ENCODE measurements at places on chromosomes 7 and 10.

GRCh38 chr7:27165089-27165995, at the start of gene HOXA9:
Gene HOXA9, minus strand, starts transcription at chr7:27165537. Its CDS starts 80 bp downstream, at chr7:27165457.
- DNase-seq: no peak
- H3K4me1 ChIP-seq: peaks cover 43% of the 10 kb centered on the region
- H3K27me3 ChIP-seq: peaks cover 80% of the 10 kb centered on the region
- no peak within 1 kb of the TSS for H3K4me3 ChIP-seq
- H3K27ac ChIP-seq: no peak within 1 kb of the TSS

DNA sequence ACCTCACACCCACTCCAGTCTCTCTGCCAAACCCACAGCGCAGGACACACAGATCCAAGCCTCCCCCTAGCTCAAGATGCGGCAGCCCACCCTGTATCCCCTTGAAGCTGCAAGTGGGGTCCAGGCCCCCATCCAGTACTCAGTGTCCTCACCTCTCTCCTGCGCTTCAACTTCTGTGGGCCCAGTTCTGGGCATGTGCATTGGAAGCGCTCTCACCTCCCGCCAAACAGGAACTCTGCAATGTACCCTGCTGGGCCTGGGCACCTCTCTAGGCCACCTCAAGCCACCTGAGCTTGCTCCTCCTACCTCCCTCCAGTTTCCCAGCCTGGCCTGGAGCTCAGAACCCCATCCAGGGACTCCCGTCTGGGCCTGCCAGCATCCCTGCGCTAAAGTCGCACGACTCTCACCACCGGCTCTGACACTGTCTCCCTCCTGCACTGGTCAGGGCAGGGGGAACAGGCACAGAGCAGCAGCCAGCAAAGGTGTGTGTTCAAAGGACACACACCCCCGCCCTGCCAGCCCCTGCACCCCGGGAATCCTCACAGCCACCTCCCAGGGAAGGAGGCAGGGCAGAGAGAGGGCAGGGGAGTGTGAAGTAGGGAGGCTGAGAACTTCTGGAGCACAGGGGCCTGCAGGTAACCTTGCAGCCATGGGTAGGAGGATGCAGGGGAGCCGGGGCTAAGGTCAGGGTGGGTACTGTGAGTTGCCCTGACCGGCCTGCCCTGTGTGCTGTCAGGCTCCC, 51.7 kb upstream of the MSMB start:
- peak overlapping the region; percentile 10 for H3K27ac ChIP-seq
- no peaks in the 10 kb centered on the region for H3K36me3 ChIP-seq
- H3K4me3 ChIP-seq: no peak overlapping the region

DNA sequence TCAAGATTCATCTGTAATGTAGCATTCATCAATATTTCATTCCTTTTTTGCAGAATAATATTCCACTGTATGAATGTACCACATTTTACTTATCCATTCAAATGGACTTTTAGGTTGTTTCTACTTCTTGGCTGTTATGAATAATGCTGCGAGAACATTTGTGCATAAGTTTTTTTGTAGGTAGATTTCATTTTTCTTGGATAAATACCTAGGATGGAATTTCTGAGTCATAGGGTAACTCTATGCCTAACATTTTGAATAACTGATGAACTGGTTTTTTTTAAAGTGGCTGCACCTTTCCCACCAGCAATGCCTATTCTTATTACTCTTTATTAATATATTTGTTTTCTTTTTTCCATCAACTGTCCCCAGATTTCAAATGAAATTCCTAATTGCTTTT, 9.1 kb upstream of the XPNPEP1 start:
- H3K27me3 ChIP-seq: no peaks in the 10 kb centered on the region
- no peak for DNase-seq
- peaks cover 45% of the 10 kb centered on the region for H3K4me1 ChIP-seq

DNA sequence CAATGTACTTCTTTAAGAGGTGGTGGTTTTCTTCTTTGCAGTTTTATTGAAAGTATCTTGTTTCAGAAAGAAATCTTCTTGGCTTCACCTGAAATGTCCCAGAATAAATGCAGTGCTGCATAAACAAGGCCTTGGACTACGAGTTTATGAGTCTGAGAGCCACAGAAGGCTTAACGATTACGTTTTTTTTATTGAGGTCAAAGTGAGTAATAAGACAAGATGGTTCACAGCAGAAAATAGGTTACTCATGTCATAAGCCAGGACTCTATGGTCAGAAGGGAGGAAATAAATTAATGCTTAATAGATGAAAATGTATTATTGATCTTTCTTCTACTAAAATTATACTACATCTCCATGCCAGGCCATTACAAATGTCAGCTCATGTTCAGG, 13.7 kb upstream of the NPTX2 start:
- no peaks in the 10 kb centered on the region for H3K27me3 ChIP-seq
- DNase-seq: no peak
- H3K4me3 ChIP-seq: no peak overlapping the region
- no peaks in the 10 kb centered on the region for H3K36me3 ChIP-seq
- H3K27ac ChIP-seq: no peak overlapping the region
- no peaks in the 10 kb centered on the region for H3K4me1 ChIP-seq

DNA sequence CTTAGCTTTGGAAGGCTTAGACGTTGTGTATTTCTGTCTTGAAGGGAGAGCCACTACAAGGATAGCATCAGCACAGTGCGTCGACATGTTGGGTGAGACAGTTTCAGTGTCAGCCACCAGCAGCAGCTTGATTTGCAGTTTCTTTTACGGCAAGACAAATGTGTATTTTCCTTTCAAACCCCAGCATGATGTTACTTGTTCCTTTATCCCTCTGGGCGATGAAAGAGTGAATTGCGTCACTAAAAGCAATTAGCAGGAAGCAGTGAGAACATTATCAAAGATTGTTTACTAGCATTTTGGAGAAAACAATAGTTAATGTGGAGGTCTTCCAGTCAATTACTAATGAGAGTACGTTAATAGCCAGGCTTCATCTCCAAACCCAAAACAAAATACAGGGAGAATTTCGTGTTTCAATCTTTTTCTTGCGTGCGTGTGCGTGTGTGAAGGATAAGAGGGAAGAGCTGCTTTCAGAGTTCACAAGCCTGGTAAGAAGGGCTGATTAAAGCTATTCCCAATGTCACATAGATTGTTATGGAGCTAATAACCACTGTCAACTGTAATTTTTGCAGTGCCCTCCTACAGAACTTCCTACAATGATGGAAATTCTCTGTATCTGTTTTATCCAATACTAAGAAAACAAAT, 157.1 kb upstream of the AOAH start:
- H3K36me3 ChIP-seq: peaks cover 25% of the 10 kb centered on the region
- no peak overlapping the region for H3K4me3 ChIP-seq
- no peak overlapping the region for H3K27ac ChIP-seq
- H3K4me1 ChIP-seq: no peaks in the 10 kb centered on the region

DNA sequence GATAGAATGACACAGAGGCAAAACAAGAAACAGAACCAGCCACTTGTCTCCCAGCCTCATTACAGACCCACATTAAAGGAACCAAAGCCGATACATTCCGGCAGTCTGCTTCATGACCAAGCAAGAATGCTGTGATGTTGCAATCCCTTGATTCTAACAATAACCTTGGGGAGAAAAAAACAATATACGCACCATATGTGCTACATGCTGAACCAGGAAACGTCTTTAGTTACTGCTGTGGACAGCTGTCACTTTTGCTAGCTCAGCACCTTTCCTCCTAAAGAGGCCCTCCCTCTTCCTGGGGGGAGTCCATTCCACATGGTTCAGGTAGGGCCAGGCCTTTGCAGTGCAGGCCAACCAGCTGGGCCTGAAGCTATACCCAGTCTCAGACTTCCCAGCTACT, 79.1 kb downstream of the PRTFDC1 start:
- no peak overlapping the region for H3K4me3 ChIP-seq
- H3K27ac ChIP-seq: no peak overlapping the region
- no peaks in the 10 kb centered on the region for H3K27me3 ChIP-seq
- no peak for DNase-seq

- DNase-seq: no peak
- no peak overlapping the region for H3K4me3 ChIP-seq
- no peak overlapping the region for H3K27ac ChIP-seq
- H3K36me3 ChIP-seq: no peaks in the 10 kb centered on the region
These were observed 77.9 kb upstream of the ADO start for GRCh38 chr10:62726638-62727037.

- DNase-seq: no peak
- H3K27me3 ChIP-seq: no peaks in the 10 kb centered on the region
- no peaks in the 10 kb centered on the region for H3K36me3 ChIP-seq
- no peak overlapping the region for H3K27ac ChIP-seq
These were observed 23.8 kb upstream of the AHR start for GRCh38 chr7:17274551-17275245.

- H3K4me1 ChIP-seq: no peaks in the 10 kb centered on the region
- no peaks in the 10 kb centered on the region for H3K36me3 ChIP-seq
- no peaks in the 10 kb centered on the region for H3K27me3 ChIP-seq
- no peak overlapping the region for H3K27ac ChIP-seq
- DNase-seq: no peak
These were observed 30.7 kb upstream of the HYCC1 start for GRCh38 chr7:23044581-23044980.

- H3K4me1 ChIP-seq: no peaks in the 10 kb centered on the region
- no peak overlapping the region for H3K27ac ChIP-seq
- H3K27me3 ChIP-seq: no peaks in the 10 kb centered on the region
- DNase-seq: no peak
These were observed 74.6 kb downstream of the SH2D4B start for GRCh38 chr10:80612261-80612660.

GRCh38 chr7:22601003-22601402, 101.0 kb upstream of the STEAP1B start:
- no peak overlapping the region for H3K27ac ChIP-seq
- H3K4me3 ChIP-seq: no peak overlapping the region
- H3K4me1 ChIP-seq: no peaks in the 10 kb centered on the region
- DNase-seq: no peak

GRCh38 chr10:9452056-9452455, 1397.6 kb downstream of the GATA3 start:
- no peaks in the 10 kb centered on the region for H3K27me3 ChIP-seq
- H3K4me1 ChIP-seq: no peaks in the 10 kb centered on the region
- DNase-seq: no peak
- no peaks in the 10 kb centered on the region for H3K36me3 ChIP-seq
- no peak overlapping the region for H3K4me3 ChIP-seq
- no peak overlapping the region for H3K27ac ChIP-seq

- H3K27ac ChIP-seq: no peak overlapping the region
- H3K27me3 ChIP-seq: no peaks in the 10 kb centered on the region
- H3K4me3 ChIP-seq: no peak overlapping the region
- no peak for DNase-seq
- H3K36me3 ChIP-seq: no peaks in the 10 kb centered on the region
These were observed 1171.6 kb upstream of the C7orf33 start for GRCh38 chr7:147418966-147419365.

DNA sequence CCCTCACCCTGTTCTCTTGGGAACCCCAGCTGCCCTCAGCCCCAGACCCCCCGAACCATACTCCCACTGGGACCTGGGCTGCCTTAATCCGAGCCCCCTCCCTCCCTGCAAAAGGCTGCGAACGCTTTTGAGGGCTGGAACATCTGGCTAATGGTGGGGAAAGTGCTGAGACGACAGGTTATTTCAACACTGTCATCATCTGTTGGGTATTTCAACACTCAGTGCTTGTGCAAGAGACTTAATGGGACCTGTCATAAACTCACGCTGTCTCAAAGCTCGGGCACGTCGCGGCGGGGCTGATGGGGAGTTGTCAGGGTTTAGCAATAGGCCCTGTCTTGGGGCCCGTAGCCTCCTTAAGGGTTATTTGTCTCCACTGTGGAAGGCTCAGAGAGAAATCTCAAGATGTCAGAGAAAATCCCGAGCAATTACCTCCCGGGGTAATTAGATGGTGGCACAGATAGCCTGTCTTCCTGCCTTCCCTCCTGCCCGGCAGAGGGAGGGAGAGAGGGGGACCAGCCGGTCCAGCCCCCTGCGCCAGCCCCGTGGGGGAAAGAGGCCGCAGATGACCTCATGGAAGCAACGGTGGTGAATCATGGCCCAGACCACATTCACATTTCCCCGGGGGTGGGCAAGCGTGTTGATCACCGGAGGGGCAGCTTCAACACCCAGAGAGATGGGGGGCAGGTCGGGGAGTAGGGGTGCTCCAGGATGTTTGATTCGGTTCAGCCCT, 88.7 kb upstream of the MYL10 start:
- no peaks in the 10 kb centered on the region for H3K27me3 ChIP-seq
- H3K27ac ChIP-seq: no peak overlapping the region
- H3K4me3 ChIP-seq: no peak overlapping the region
- no peak for DNase-seq

GRCh38 chr7:46003896-46004875, 83.1 kb upstream of the IGFBP3 start:
- no peak for DNase-seq
- no peaks in the 10 kb centered on the region for H3K4me1 ChIP-seq
- H3K36me3 ChIP-seq: no peaks in the 10 kb centered on the region
- H3K27me3 ChIP-seq: no peaks in the 10 kb centered on the region
- no peak overlapping the region for H3K27ac ChIP-seq
- H3K4me3 ChIP-seq: no peak overlapping the region

DNA sequence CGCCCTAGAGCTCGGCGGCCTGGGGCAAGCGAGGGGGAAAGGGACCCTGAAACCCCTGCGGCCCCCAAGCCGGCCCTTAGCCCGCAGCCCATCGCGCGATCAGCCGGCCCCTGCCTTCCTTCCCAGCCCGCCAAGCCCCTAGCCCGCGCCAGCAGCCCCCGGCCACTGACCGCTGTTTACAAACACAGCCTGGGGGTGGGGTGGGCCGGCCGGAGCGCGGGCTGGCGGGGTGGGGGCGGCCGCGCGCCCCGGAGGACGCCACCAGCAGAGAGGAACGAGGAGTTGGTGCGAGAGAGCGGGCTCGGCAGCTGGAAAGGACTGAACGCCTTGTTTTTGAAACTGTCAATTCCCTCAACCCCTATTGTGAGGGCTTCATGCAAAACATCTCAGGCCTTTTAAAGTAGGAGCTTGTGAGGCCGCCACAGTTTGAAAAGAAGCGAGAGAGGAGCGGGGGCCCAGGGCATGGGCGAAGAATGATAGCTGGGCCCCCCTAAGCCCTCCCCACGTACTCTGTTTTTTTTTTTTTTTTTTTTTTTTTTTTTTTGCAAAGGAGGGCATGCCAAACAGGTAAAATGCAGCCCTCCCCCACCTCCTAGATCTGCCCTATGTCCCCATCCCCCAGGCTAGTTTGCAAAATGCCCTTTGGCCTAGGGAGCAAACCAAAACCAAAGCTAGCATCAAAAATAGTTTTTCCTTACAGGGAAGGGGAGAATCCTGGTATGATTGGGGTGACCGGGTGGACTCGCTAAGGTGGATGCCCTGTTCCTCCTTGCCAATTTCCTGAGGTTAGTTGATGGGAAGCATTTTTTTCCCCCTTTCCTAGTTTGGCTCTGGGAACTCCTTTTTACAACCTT, 15.0 kb downstream of the SKIDA1 start:
- no peaks in the 10 kb centered on the region for H3K4me1 ChIP-seq
- peaks cover 32% of the 10 kb centered on the region for H3K27me3 ChIP-seq
- DNase-seq: no peak

DNA sequence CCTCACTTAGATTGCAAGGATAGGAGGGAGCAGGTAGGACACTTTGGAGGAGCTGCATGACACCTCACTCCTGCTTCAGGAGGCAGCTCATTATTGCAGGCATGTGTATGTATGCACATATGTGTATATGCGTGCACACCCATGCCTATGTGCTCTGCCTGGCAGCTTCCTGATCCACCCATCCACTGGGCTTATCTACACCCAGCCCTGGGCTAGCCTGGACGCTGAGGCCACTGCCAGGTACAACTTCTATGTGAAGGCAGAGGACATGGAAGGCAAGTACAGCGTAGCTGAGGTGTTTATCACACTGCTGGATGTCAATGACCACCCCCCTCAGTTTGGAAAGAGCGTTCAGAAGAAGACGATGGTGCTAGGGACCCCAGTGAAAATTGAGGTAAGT, 13.3 kb downstream of the LRIT2 start:
- H3K27me3 ChIP-seq: no peaks in the 10 kb centered on the region
- H3K4me1 ChIP-seq: no peaks in the 10 kb centered on the region
- H3K27ac ChIP-seq: no peak overlapping the region

- no peak overlapping the region for H3K27ac ChIP-seq
- no peak overlapping the region for H3K4me3 ChIP-seq
- DNase-seq: no peak
- H3K27me3 ChIP-seq: no peaks in the 10 kb centered on the region
These were observed 181.5 kb upstream of the GNAI1 start for GRCh38 chr7:79953130-79953529.

All from CD4-positive, alpha-beta memory T cell (primary cell).